Kasumi-1 (cell line): ENCODE measurements at places on chromosomes 11 and 22.

GRCh38 chr11:87473174-87473573, 435.4 kb downstream of the TMEM135 start:
- no peak for DNase-seq

GRCh38 chr11:124415356-124415923, 9.2 kb downstream of the OR8B4 start:
- DNase-seq: peak; percentile 29

GRCh38 chr22:39655831-39656230, 85.3 kb downstream of the CACNA1I start:
- DNase-seq: no peak

- DNase-seq: no peak
These were observed at the start of gene INPPL1 for GRCh38 chr11:72224564-72225410. INPPL1 (plus strand) TSS chr11:72224767; CDS start chr11:72224985, 218 bp downstream.

GRCh38 chr11:40291741-40292140, 1167.7 kb downstream of the LRRC4C start:
- DNase-seq: no peak

DNA sequence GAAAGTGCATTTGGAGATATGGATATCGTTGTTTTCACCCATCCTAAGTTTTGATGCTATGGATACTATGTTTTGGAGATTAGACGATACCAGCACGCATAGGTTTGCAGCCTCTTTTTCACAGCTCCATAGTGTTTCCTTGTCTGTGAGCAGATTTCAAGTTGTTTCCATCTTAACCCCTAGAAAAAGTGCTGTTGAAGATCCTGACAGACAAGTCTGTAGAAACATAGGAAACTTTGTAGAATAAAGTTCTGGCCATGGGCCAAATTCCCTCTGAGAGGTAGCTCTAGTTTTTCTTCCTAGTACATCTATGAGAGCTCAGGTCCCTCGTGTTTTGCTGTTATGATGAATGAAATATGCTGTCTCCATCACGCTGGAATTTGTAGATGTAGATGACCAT, 32.4 kb downstream of the ST3GAL4 start:
- no peak for DNase-seq

DNA sequence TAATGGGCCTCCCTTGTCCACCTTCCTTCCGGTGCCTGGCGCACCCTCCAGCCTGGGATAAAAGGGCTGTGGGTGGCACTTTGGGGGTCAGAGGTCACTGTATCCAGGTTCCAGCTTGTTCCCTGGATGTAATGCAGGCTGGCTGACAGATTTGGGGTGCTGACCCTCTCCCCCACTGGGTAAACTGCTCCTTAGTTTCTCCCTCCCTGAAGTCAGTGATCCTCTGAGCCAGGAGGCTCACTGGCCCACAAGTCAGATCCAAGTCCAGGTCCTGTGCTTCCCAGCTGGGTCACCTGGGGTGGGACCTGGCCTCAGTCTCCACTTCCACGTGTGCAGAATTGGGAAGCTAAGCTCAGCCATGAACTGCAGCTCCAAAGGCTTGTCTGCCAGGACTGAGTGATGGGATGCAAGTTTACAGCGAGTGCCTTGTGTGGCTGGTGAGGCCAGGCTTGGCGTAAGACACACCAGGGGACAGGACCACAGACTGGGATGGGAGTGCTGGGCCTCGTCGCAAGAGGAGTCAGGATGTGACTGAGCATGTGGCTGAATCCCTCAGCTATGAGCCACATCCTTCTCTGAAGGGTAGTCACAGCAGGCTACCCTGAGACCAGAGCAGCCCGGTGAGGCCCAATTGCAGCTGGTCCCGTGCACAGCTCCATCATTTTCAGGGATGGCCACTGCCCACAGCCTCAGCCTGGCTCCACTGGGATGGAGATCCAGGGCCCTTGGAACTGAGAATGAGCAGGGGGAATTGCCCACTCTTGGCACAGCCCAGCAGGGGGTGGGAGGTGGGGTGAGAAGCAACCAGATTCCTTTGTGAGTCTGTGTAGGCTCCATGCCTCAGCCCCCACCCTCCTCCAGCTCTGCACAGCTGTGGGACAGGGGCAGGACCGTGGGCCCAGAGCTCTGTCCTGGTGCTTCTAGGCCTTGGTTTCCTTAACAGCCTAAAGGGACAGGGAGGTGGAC, 7.2 kb downstream of the SHISA8 start:
- DNase-seq: no peak

DNA sequence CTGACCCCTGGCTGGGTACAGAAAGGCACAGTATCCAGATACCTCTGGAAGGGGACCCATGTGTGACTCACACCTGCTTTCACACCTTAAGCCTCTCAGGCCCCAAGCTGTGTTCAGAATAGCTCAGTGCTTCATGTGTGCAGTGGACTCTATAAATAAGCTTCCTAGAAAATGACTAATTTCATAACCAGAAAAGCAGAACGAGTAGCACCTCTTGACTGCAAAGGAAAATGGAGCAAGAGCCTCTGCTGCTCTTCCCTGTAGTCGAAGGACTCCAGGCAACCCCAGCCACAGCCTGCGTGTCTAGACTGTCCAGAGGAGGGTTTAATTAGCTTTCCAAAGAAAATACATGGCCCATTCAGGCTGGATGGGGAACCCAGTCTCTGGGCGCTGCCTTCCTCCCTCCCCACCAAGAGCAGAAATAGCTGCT, 23.1 kb downstream of the PTPN5 start:
- no peak for DNase-seq

- no peak for DNase-seq
These were observed 16.4 kb upstream of the RFPL3 start for GRCh38 chr22:32341122-32341740.

DNA sequence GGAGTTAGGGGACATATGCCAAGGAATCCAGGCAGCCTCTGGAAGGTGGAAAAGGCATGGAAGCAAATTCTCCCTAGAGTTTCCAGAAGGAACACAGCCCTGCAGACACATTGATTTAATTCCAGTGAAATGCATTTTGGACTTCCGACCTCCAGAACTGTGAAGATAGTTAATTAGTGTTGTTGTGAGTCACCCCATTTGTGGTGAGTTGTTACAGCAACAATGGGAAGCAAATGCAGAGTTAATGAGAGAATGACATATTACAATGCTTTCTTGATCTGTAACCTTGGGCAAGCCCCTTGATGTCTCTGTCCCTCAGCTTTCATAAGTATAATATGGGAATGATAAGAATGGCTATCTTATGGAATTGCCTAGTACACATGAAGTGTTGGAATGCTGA, 178.7 kb downstream of the KIRREL3 start:
- DNase-seq: no peak

- no peak for DNase-seq
These were observed 267.6 kb downstream of the SOX6 start for GRCh38 chr11:16088774-16089173.

GRCh38 chr22:22810471-22810870, 77.1 kb upstream of the IGLL5 start:
- DNase-seq: no peak
